ENCODE measurements at places on chromosomes 16 and 17. TPM values are rescaled to one million over a fixed set of nuclear protein-coding genes. Genes with fewer than 3 reads are reported as not detected.
A peak's percentile ranks its signal among the peaks of the same experiment; 100 is the strongest.

DNA sequence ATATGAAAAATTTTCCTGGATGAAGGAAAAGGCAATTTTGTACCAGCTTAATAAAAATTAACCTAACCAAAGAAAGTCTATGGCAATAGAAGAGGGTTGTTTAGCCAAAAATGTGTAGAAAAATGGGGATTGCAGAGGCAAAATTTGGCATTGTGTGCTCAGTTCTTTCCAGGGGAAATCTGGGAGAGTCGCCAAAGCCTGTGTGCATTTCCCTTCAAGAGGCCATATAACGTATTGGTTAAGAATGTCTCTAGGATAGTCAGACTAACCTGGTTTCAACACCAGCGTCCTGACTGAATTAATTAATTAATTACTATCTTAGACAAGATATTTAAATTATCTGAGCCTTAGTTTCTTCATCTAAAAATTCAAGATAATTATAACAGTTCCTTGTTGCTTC lies 44.8 kb upstream of the HLF start:
- H3K27me3 ChIP-seq: no peaks in the 10 kb centered on the region
- no peaks in the 10 kb centered on the region for H3K4me1 ChIP-seq
- DNase-seq: no peak
- H3K4me3 ChIP-seq: no peak overlapping the region
- no peak overlapping the region for H3K27ac ChIP-seq
- H3K36me3 ChIP-seq: no peaks in the 10 kb centered on the region

DNA sequence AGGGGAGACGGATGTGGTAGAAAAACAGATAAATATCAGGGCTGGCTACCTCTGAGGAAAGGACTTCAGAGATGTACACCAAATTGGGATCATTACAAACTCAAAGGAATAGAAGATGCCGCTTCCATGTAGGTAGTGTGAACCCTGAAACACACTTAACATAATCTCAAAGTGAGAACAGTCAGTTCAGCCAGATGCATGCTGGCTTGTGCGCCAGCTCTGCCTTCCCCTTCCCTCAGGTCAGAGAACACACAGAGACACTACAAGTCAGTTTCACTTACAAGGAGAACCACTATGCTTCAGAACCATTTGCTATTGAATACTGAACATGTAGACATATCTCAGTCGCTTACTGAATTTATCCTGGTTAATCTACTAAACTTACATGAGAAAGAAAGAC lies 176.0 kb upstream of the AXIN2 start:
- DNase-seq: no peak
- no peaks in the 10 kb centered on the region for H3K27me3 ChIP-seq
- no peaks in the 10 kb centered on the region for H3K36me3 ChIP-seq
- H3K4me3 ChIP-seq: no peak overlapping the region
- no peak overlapping the region for H3K27ac ChIP-seq

DNA sequence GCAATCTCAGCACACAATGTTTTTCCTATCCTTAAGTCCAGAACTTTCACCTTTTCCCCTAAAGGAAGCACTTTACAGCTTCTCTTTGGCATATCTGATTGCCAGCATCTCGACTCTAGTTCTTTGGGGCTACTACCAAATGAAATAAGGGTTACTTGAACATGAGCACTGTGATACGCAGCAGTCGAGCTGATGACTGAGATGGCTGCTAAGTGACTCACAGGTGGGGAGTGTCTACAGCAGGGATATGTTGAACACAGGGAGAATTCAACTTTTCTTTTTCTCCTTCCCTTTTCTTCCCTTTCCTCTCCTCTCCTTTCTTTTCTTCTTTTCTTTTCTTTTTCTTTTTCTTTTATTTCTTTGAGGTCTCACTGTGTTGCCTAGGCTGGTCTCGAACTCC lies 334.8 kb downstream of the MAF start:
- no peaks in the 10 kb centered on the region for H3K36me3 ChIP-seq
- H3K27me3 ChIP-seq: no peaks in the 10 kb centered on the region
- no peak for DNase-seq
- H3K27ac ChIP-seq: no peak overlapping the region
- H3K4me3 ChIP-seq: no peak overlapping the region
- H3K4me1 ChIP-seq: no peaks in the 10 kb centered on the region

GCGR gene
- total RNA-seq: 0.15 TPM

DNA sequence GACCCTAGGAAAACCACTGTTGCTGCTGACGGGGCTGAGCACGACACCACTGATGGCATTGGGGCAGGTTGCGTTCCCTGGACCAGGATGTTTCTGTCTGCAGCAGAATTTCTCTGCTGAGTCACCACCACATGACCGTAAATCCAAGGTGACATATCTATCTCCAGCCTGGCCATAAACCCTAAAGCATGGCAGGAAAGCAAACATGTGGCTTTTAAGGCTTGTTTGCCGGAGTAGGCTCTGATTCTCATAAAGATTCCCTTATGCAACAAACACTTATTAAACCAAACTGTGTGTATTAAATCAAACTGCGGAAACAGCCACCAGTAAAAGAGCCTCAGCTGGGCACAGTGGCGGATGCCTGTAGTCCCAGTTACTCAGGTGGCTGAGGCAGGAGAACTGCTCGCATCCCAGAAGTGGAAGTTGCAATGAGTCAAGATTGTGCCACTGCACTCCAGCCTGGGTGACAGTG lies 17.3 kb downstream of the MPHOSPH6 start:
- peaks cover 10% of the 10 kb centered on the region for H3K4me1 ChIP-seq
- H3K36me3 ChIP-seq: peaks cover 14% of the 10 kb centered on the region
- H3K27me3 ChIP-seq: no peaks in the 10 kb centered on the region

GID4 gene
- 9.8 TPM for total RNA-seq

MPP2 gene
- total RNA-seq: 25.0 TPM

OR3A3 gene
- not detected for total RNA-seq

GRCh38 chr17:49521088-49521450 lies 26.0 kb downstream of the NGFR start:
- no peaks in the 10 kb centered on the region for H3K27me3 ChIP-seq
- no peaks in the 10 kb centered on the region for H3K36me3 ChIP-seq
- no peak overlapping the region for H3K27ac ChIP-seq
- H3K4me1 ChIP-seq: peaks cover 5% of the 10 kb centered on the region

BBS2 gene
- 31.9 TPM for total RNA-seq

DNA sequence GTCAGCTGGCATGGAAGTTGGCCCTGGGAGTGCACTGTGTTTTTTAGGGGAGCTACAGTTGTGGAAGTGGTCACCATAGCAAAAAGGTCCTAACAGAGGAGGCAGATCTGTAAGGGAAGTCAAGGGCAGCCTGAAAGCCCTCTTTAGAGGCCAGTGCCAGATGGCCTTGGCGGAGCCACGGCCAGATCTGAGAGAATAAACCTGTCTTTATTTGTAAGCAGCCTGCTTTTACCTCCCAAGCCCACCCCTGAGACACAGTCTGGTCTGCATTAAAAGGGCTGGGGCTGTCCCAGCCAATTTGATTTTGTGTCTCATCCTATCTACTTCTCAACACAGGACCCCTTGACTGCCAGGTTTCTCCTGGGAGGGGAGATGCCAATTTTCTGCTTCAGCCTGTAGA lies 51.0 kb upstream of the NOL11 start:
- H3K27me3 ChIP-seq: no peaks in the 10 kb centered on the region
- H3K4me3 ChIP-seq: no peak overlapping the region
- no peaks in the 10 kb centered on the region for H3K4me1 ChIP-seq
- H3K27ac ChIP-seq: no peak overlapping the region
- H3K36me3 ChIP-seq: no peaks in the 10 kb centered on the region
- no peak for DNase-seq

GRCh38 chr17:54372069-54372749 lies 528.4 kb upstream of the TOM1L1 start:
- DNase-seq: no peak
- no peak overlapping the region for H3K27ac ChIP-seq

STAC2 gene
- 0.56 TPM for total RNA-seq

GRCh38 chr16:78098087-78098486 lies 1.4 kb upstream of the WWOX start:
- no peaks in the 10 kb centered on the region for H3K36me3 ChIP-seq
- no peak overlapping the region for H3K4me3 ChIP-seq
- no peak overlapping the region for H3K27ac ChIP-seq
- no peaks in the 10 kb centered on the region for H3K27me3 ChIP-seq
- no peaks in the 10 kb centered on the region for H3K4me1 ChIP-seq

GRCh38 chr16:54164789-54165173 lies 121.8 kb downstream of the IRX3 start:
- H3K4me1 ChIP-seq: peaks cover 7% of the 10 kb centered on the region
- no peak overlapping the region for H3K27ac ChIP-seq
- H3K4me3 ChIP-seq: no peak overlapping the region
- H3K27me3 ChIP-seq: no peaks in the 10 kb centered on the region
- no peaks in the 10 kb centered on the region for H3K36me3 ChIP-seq
- DNase-seq: no peak

SLC38A8 gene
- total RNA-seq: not detected

TM4SF5 gene
- not detected for total RNA-seq

DNA sequence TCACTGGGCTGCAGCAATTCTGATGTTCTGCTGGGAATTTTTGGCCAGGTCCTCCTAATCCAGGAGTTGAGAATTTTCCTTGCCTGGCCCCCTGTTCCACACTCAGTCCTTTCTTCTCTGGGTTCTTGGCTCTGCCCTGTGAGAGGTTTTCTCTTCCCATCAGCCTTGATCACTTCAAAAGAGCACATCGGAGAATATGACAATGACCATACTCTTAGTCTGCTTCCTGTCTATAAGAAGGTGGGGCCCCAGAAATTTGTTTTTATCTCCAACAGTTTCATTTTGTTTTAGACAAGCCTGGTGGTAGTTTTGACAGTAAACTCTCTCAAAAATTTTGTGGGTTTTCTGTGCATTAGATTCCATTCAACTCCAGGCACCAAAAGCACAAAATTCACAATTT lies 70.7 kb downstream of the C17orf67 start:
- no peak overlapping the region for H3K4me3 ChIP-seq
- no peak for DNase-seq
- no peaks in the 10 kb centered on the region for H3K36me3 ChIP-seq
- H3K27ac ChIP-seq: no peak overlapping the region
- no peaks in the 10 kb centered on the region for H3K4me1 ChIP-seq

DNA sequence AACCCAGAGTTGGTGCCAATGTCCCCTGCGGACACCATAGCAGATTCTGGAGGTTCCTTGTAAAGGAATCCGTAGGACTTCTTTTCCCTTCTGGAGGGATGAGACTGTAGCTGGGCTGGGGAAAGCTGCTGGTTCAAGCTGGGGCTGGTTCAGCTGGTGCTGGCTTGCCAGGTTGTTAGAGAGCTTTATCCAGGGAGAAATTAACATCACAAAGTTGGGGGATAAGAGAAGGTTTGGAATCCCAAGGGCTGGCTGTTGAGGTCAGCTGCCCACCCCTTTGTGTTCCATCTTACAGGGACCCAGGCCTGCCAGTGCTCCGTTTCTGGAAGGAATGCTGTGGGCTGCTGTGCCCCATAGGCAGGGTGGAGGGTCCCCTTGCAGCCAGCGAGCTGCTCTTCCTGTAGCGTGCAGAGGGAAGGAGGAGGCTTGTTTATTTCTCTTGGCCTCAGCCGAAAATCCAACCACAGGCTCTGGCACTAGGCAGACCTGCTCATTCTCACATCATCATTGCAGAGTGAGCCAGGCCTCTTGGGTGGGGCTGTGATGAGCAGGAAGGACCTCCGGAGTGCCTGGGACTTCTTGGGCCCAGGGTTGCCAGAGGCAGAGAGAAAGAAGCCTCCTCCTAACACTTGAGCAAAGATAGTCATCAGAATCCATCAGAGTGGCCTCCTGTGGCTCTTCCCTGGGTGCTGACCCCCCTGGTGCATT lies 251.1 kb downstream of the SEC14L1 start:
- no peaks in the 10 kb centered on the region for H3K27me3 ChIP-seq
- H3K36me3 ChIP-seq: no peaks in the 10 kb centered on the region
- peak overlapping the region; percentile 50 for H3K27ac ChIP-seq
- no peak overlapping the region for H3K4me3 ChIP-seq
- DNase-seq: no peak

GRCh38 chr17:82793974-82794630 lies 42.2 kb downstream of the TBCD start:
- DNase-seq: no peak
- no peaks in the 10 kb centered on the region for H3K4me1 ChIP-seq
- H3K27ac ChIP-seq: no peak overlapping the region
- no peak overlapping the region for H3K4me3 ChIP-seq
- H3K27me3 ChIP-seq: no peaks in the 10 kb centered on the region

DNA sequence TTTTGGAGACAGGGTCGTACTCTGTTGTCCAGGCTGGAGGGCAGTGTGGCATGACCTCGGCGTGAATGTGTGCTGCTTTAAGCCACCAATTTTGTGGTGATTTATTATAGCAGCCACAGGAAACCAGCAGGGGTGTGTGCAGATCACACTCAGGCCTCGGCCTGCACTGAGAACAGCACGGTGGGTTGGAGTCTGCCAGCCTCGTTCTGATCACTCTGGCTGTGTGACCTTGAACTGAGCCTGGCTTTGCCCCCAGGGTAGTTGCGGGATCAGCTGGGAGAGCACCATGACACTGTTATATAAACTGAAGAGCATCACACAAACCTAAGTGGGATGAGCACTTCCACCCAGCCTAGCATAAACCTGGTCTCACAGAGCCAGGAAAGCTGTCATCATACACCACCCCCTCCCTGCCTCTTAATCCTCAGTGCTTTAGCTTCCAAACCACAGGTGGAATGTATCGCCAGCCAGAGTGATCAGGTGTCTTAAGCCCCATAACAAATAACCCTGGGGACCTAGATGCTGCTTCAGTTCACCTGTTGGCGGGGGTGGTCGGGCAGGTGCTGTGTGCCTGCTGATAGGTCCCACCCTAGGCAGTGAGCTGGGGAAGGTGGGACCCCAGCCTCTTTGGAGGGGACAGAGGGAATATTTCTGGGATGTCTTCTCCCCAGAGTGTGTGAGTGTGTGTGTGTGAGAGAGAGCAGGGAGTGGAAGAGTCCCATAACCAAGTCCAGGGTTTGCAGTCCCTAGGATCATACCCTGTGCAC lies 28.6 kb upstream of the NDRG4 start:
- no peaks in the 10 kb centered on the region for H3K27me3 ChIP-seq
- no peaks in the 10 kb centered on the region for H3K4me1 ChIP-seq
- H3K4me3 ChIP-seq: no peak overlapping the region
- no peaks in the 10 kb centered on the region for H3K36me3 ChIP-seq

GRCh38 chr17:55463600-55463999 lies 42.0 kb upstream of the MMD start:
- no peaks in the 10 kb centered on the region for H3K27me3 ChIP-seq
- no peaks in the 10 kb centered on the region for H3K36me3 ChIP-seq
- no peak overlapping the region for H3K27ac ChIP-seq
- peaks cover 10% of the 10 kb centered on the region for H3K4me1 ChIP-seq

PRR35 gene
- total RNA-seq: 0.66 TPM

GRCh38 chr16:67184453-67184994 lies 761 bp upstream of the MATCAP1 start:
- H3K27ac ChIP-seq: no peak overlapping the region
- H3K36me3 ChIP-seq: no peaks in the 10 kb centered on the region
- peak overlapping the region; percentile 61 for H3K4me3 ChIP-seq
- H3K4me1 ChIP-seq: peaks cover 4% of the 10 kb centered on the region
- peak; percentile 54 for DNase-seq
